Osteoblast (primary cell): ENCODE measurements at places on chromosomes 16 and 17. TPM values are rescaled to one million over a fixed set of nuclear protein-coding genes. Genes with fewer than 3 reads are reported as not detected.

The ADAD2 gene
- under 0.01 TPM in 1 of 2 replicates, not detected in the other for total RNA-seq

The NPIPA2 gene
- total RNA-seq = 0.72 TPM in 1 of 2 replicates, not detected in the other

The CA5A gene
- not detected in 2 replicates for total RNA-seq

The TBC1D28 gene
- total RNA-seq = not detected in 2 replicates

- H3K27ac ChIP-seq = peak overlapping the region; percentile 56
- H3K36me3 ChIP-seq = no peaks in the 10 kb centered on the region
- H3K27me3 ChIP-seq = no peaks in the 10 kb centered on the region
- peak; percentile 90 for DNase-seq
- H3K4me3 ChIP-seq = no peak overlapping the region
Observed at GRCh38 chr17:45341533-45342158, 24.8 kb upstream of the MAP3K14 start.

GRCh38 chr17:691423-691822, 23.2 kb downstream of the VPS53 start:
- H3K36me3 ChIP-seq = peaks cover 41% of the 10 kb centered on the region
- peaks cover 42% of the 10 kb centered on the region for H3K4me1 ChIP-seq
- peak overlapping the region; percentile 100 for H3K27ac ChIP-seq
- no peaks in the 10 kb centered on the region for H3K27me3 ChIP-seq
- DNase-seq = no peak
